Right atrium auricular region (tissue), 2 donors: ENCODE measurements at places on chromosomes 16 and 17. TPM values are rescaled to one million over a fixed set of nuclear protein-coding genes. Genes with fewer than 3 reads are reported as not detected.

DNA sequence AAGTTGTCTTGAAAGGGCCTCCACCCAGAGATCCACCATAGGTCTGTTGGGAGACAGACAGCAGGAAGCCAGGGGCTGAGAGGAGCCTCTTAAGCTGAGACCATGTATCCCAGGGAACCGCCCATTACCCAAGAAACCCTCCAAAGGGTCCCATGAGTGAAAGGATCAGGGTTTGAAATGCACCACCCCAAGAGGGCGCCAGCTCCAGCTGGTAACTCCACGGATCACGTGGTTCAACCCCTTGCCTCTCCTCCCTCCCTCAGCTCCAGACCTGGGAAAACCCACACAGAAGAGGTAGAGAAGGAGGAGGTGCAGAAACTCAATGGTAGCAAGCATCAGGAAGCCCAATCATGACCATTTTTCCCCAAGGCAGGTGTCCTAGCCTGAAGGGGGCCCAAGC is 148.7 kb downstream of the AIPL1 start:
- no peaks in the 10 kb centered on the region for H3K4me1 ChIP-seq
- H3K4me3 ChIP-seq, result no peak overlapping the region
- no peaks in the 10 kb centered on the region for H3K27me3 ChIP-seq
- no peak overlapping the region for H3K27ac ChIP-seq

DNA sequence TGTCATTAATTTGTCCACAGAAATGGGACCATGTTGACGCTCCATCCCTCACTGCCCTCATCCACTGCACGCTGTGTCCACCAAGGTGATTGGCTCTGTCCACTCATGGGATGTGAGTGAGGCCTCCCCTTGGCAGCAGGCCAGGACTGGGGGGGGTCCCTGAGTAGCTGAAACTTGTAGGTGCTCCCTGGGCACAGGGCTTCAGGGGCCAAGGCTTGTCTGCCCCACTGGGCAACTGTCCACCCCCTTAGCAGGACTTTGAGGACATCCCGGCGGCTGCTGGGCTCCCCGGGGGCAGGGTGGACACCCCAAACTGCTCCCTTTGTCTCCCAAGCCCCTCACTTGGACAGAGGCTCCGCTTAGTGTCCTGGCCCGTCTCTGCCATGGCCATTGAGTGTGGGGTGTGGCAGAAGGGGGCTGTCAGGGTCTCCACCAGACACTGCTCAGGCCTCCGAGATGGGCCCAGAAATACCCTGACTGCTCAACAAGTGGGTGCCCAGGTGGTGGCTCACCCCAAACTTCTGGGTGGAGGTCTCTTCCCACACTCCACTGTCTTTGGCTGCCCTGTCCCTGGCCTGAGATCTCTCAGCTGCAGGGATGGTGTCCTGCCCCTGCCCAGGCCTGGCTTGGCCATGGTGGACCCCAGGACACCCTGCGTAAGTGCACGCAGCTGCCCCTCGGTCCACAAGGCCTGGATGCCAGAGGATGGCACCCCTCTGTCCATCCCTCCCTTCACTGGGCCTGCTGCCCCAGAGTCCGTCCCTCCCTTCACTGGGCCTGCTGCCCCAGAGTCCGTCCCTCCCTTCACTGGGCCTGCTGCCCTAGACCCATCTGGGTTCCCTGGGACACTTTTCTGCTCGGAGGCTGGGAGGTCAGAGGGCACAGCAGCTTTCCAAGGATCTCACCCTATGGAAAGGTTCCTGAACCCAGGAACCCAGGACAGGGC is 2.9 kb upstream of the RAB40C start:
- H3K4me1 ChIP-seq, result peaks cover 52% of the 10 kb centered on the region
- DNase-seq, result no peak
- H3K36me3 ChIP-seq, result no peaks in the 10 kb centered on the region
- peak overlapping the region; percentile 97 for H3K27ac ChIP-seq
- no peaks in the 10 kb centered on the region for H3K27me3 ChIP-seq
- peak overlapping the region; percentile 77 for H3K4me3 ChIP-seq

DNA sequence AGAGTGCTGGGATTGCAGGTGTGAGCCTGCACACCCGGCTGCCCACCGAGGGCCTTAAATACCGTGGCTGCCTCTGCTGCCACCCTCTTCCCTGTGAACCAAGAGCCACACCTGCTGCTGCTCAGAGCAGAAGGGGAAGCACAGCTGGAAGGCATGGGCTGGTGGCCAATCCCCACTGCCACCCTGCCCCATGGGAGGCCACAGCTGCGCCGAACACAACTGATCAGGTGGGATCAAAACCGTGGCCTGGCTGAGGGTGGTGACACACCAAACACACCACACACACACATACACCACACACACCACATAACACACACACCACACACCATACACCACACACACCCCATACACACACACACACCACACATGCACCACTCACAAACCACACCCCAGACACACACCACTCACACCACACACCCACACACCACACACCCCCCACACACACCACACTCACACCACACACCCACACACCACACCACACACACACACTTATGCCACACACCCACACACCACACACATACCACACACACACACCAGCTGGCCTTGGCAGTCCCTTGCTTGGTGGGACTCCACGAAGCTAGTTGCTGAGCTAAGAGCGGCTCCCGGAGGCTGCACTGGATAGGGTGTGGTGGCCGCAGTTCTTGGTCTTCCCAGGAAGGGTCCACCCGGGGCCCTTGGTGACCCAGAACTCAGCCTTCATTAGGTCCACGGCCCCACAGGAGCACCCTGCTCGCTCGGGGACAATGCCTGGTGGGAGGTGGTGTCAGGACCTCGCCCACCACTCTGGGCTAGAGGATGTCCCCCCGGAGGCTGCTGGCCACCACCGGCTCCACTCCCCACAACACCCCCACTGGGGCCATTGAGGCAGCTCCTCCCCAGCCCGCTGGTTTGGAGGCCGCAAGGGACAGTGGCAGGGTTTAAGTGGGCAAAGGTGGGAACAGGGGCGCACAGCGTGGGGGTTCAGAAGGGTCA is 14.9 kb downstream of the CEP131 start:
- no peaks in the 10 kb centered on the region for H3K36me3 ChIP-seq
- no peak overlapping the region for H3K4me3 ChIP-seq
- no peak overlapping the region for H3K27ac ChIP-seq
- H3K27me3 ChIP-seq, result no peaks in the 10 kb centered on the region

The UNC13D gene
- total RNA-seq, result 25.9 TPM

The ZNF469 gene
- 0.83 TPM for total RNA-seq
